Stimulated activated effector memory CD8-positive, alpha-beta T cell treated with anti-CD3 and anti-CD28 coated beads, Interleukin-12 subunit alpha, Interleukin-12 subunit beta, amount 100 ng/mL, for 72 hours (primary cell): ENCODE measurements at places on chromosomes 5 and 9.

GRCh38 chr5:32302835-32303754 lies 9.6 kb downstream of the MTMR12 start:
- no peak for DNase-seq

GRCh38 chr9:124616961-124617360 lies 109.8 kb upstream of the NR5A1 start:
- DNase-seq = no peak

- no peak for DNase-seq
Measured at GRCh38 chr5:114184006-114184405, 177.9 kb upstream of the KCNN2 start.

GRCh38 chr5:107468276-107468675 lies 202.5 kb downstream of the EFNA5 start:
- no peak for DNase-seq

DNA sequence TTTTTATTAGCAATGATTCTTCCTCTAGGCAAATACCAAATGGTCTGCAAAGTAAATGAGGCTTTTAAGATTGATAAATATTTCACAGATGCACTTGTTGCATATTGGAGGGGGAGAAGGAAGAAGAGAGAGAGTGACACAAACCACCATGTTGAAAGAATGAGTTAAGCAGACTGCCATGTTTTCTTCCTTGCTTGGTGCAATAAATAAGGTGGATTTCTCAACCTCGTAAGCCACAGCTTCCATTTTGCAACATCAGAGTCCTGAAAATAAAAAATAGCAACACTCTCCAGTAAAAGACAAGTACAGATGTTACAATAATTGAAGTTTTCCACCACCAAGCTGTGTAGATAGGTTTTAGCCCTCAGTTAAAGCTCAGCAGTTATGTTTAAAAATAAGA lies 202.9 kb downstream of the SGCD start:
- no peak for DNase-seq

DNA sequence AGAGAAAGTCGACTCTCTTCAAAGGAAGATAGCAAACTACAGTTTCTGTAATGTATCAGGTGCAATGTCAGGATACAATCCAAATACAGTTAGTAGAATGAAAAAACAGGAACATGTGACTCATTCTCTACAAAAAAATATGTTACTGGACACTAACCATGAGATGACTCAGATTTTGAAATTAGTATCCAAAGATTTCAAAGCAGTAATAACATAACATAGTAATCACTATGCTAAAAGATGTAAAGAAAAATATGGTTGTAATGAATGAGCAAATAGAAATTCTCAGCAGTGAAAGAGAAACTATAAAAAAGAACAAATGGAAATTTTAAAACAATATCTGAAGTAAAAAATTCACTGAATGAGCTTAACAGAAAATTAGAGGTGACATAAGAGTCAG lies 42.3 kb downstream of the SHOC1 start:
- DNase-seq = no peak

- no peak for DNase-seq
Measured at GRCh38 chr5:150853561-150853960, 7.2 kb downstream of the IRGM start.

- no peak for DNase-seq
Measured at GRCh38 chr9:93668261-93668871, 92.0 kb downstream of the PHF2 start.

DNA sequence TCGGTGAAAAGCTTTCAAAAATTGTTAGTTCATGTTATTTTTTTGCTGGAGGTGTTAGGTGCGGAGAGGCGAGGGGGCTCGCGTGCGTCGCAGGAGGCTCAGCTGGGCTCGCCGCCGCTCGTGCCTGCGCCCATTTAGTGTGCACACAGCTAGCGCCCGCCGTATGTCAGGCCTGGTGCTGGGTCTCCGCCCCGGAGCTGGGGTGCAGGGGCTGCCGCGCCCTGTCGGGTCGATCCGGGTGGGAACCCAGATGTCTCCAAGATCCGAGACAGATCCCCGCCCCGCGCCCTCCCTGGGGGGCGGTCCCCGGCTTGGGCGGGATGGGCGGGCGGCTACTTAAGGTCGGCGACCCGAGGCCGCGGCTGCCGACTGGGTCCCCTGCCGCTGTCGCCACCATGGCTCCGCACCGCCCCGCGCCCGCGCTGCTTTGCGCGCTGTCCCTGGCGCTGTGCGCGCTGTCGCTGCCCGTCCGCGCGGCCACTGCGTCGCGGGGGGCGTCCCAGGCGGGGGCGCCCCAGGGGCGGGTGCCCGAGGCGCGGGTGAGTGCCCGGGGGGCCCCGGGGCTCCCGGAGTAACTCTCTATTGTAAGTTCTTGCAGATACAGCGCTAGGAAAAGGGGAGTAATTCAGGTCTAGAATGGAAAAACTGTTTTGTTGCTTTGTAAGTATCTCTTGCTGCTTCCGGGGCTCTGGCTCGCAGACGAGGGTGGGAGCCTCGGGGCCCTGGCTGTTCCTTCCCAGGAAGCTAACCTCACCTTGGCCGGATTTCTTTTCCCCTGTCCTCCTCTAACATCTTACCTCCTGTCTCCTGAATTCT lies 31.7 kb downstream of the GSN start:
- DNase-seq = no peak

DNA sequence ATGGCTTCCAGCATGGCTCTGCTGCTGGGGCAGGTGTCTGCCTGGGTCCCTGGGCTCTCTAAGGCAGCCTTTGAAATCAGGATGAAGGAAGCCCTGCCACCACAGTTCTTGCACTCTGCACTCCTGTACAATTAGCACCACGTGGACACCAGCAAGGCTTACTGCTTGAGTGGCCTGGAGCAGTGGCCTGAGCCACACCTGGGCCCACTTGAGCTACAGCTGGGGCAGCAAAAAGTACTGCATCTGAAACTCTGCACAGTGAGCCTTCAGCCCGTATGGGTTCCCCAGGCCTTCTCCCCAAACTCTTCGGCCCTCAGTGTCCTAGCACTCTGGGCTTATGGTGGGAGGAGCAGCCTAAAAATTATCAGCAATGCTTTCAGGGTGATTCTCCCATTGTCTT lies 8.0 kb upstream of the INIP start:
- no peak for DNase-seq

GRCh38 chr5:158020555-158021418 lies 161.8 kb upstream of the CLINT1 start:
- no peak for DNase-seq

- no peak for DNase-seq
Measured at GRCh38 chr5:64340293-64340692, 165.5 kb upstream of the RGS7BP start.

DNA sequence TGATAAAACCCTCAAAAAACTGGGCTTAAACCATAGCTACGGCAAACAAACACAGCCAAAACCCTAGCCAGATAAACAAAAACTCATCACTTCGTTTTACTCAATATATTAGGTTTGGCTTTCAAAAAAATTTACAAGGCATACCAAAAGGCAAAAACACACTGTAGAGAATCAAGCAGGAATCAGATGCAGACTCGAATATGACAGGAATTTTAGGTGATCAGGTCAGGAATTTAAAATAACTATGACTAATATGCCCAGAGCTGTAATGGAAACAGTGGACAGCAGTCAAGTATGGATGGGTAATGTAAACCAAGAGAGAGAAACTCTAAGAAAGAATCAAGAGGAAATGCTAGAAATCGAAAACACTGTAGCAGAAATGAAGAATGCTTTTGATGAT lies 26.5 kb upstream of the DOCK2 start:
- DNase-seq = no peak

DNA sequence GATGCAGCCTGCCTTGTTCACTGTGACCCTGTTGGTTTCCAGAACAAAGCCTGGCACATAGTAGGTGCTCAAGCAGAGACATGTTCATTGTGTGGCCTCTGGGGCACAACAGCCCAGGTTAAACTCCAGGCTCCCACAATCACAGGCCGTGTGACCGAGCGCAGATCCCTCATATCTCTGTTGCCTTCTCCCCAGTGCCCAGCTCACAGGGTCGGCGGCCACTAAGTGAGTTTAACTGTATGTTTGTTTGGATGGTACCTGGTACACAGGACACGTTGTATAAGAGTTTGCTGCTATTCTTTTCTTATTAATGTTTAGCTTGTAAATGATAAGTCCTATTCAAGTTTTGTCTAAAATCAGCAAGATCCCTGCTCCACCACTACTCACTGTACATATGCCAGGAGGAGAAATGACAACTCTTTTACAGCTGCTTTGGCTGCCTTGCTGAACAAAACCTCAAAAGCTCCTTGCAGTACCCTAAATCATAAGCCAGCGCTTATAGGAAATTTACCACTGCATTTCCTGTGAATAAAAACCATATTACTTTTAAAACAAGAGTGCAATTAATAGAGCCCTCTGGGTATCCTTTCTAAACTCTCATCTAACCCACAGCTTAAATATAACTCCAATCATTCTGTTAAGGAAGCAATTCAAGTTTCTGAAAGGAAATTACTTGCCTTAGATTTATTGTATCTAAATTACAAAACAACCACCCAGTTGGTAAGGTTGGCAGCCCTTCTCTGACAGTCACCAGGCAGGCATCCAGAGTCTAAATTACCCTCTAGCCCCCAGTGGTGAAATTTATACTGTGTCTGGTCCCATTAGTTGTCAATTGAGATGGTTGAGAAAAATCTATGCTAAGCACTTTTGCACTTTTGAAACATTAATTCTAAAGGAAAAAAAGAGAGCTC lies 379.4 kb downstream of the SEMA5A start:
- no peak for DNase-seq

GRCh38 chr9:17627641-17628040 lies 48.8 kb downstream of the SH3GL2 start:
- no peak for DNase-seq

DNA sequence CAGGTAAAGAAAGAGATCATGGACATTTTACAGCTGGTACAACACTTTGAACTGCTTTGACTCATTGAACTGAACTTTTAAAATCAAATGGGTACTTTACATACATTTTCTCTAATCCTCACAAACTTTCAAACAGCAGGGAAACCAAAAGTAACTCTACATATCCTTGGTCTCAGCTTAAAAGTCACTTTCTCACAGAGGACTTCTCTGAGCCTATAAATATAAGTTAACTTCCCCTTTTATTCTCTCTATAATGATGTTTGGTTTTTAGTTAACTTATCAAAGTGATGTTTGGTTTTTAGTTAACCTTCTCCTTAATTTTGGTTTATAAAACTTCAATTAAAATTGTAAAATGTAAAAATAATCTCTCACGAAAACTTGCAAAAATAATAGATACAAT lies 209.8 kb downstream of the MCTP1 start:
- DNase-seq = no peak

DNA sequence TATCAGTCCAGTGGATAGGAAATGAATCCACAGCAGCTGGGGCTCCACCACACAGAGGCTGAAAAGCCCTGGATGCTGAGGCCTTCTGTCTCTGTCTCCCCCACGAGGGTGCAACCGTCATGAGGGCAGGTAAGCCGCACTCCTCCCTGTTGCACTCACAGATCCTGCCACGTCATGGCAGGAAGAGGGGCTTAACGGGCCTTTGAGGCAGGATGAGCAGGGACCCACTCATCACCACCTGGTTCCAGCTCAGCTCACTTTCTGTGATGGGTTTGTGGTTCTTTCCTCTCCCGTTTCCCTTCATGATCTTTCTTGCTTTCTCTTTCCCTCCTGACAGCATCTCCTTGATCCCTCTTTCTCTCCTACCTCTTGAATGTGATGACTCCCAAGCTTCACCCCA lies 575.2 kb downstream of the CCDC171 start:
- DNase-seq = no peak

GRCh38 chr9:124774129-124774978 lies 2.6 kb upstream of the OLFML2A start:
- peak; percentile 94 for DNase-seq

GRCh38 chr9:88766778-88767503 lies 224.3 kb upstream of the S1PR3 start:
- DNase-seq = no peak

DNA sequence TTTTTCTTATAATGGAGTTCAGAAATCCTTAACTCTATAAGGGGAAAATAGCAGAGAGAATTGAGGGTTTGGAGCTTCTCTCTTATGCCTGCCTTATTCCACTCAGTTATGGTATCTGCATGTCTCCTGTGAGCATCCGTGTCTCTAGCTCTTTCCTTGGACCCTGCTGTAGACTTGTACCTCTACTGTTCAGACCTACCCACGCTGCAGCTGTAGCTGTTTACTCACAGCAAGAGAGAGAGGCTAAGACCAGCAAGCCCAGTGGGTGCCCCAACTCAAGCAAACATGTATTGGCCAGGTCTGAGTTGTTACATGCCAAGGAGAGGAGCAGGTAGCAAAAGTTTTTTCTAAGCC lies 7.1 kb upstream of the PCSK1 start:
- DNase-seq = no peak

GRCh38 chr5:139710319-139711066 lies 62.3 kb downstream of the CXXC5 start:
- DNase-seq = peak; percentile 42

GRCh38 chr9:137114220-137114612 lies 317 bp downstream of the DPP7 start:
- DNase-seq = no peak

GRCh38 chr9:117957267-117957666 lies 253.1 kb downstream of the TLR4 start:
- DNase-seq = no peak

DNA sequence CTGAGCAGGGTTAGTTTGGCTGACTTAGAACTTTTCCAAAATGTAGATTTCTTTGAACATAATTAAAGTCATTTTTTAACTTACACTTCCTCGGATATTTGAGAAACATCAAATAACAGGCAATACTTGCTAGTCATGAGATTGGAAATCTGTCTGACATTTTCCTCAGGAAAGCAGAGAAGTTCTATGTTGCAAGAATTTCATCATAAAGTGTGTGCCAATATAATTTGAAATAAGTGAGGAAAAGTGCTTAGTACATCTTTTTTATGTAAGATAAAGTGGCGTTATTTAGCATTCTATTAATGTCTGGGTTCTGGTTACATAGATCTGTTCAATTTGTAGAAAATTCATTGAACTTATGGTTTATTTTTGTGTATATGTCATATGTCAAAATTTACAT lies 48.7 kb upstream of the C5orf47 start:
- DNase-seq = no peak

GRCh38 chr5:38528162-38528703 lies 28.2 kb downstream of the LIFR start:
- no peak for DNase-seq

DNA sequence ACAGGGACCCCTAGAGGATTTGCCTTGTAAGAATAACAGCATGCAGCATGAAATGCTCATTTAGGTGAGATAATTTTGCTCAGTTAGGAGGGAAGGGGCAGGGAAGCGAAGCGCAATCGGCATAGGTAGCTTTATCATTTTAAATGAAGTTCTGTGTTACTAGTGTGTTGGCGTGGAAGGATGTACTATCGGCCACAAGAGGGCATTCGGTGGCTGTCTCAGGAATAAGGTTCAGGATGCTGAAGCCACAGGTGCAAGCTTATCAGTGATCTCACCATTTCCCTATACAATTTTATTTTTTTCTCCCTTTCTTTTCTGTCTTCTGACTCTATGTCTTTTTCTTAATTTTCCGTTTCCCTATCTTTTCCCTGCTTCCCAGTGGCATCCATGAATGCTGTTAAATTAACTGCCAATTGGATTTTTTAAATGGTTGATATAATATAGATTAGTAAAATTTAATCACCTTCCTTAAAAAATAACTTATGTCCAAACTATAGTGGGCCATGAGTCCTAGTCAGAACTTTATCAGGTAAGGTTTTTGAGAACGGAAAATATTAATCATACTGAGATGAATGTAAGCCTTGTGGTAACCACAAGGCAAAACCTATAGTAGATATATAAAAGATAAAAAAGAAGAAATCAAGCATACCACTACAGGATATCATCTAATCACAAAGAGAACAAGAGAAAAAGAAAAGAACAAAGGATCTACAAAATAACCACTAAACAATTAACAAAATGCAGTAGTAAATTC lies 1.2 kb upstream of the INSL6 start:
- no peak for DNase-seq
